NCI-H1105 (cell line): ENCODE measurements at places on chromosomes 2 and 18.

GRCh38 chr2:218671097-218671653, 627 bp downstream of the RNF25 start:
- no peak for DNase-seq

GRCh38 chr2:69797836-69798289, 31.6 kb upstream of the GMCL1 start:
- no peak for DNase-seq

DNA sequence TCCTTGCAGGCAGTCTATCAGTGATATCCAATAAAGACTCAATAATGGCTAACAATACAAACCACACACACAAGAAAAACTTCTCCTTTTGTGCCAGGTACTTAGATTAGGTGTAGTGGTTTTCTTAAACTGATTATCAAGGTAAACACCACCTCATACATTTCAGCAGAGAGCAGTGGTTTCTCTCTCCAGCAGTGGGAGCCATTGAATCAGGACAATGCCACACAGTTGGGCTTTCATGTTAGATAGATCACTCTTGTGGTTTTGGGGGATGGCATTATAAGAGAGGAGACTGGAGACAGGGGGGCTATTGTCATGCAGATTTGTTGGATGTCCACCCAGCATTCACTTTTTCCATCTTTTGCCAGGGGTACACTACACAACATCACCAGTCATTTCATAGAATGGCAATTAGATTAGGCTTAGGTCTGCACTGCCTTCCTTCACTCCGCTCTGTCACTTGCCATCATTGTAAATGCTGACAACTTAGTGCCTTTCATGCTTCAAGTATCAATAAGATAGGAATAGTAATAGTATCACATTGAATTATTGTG, 13.6 kb upstream of the IRS1 start:
- no peak for DNase-seq

- no peak for DNase-seq
Measured at GRCh38 chr2:100196786-100197494, 54.5 kb upstream of the AFF3 start.

DNA sequence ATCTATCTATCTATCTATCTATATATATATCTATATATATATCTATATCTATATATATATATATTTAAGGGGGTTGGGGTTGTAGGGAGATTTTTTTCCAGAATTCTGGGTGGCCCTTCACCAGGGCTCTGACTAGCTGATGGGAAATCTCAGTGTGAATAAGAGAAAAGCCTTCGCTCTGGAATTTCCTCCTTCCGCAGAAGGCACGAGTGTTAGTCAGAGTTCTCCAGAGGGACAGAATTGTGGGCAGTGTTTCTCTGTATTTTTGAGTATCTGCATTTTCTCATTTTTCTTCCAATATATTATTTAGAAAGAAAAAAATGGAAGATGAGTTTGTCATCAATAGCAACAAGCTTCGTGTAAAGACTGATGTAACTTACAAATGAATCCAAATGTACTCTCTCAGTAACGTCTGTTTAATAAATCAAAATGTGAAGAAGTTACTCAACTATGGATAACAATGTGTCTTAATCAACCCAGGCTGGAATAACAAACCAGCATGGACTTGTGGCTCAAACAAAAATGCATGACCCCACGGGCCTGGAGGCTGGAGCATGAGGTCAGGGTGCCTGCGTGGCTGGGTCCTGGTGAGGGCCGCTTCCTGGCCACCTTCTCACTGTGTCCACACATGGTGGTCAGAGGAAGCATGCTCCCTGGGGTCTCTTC, 10.6 kb upstream of the SNTG2 start:
- no peak for DNase-seq
